ENCODE measurements at places on chromosomes 4 and X.

GRCh38 chrX:13345438-13345837 is 25.6 kb upstream of the ATXN3L start:
- no peak for DNase-seq

DNA sequence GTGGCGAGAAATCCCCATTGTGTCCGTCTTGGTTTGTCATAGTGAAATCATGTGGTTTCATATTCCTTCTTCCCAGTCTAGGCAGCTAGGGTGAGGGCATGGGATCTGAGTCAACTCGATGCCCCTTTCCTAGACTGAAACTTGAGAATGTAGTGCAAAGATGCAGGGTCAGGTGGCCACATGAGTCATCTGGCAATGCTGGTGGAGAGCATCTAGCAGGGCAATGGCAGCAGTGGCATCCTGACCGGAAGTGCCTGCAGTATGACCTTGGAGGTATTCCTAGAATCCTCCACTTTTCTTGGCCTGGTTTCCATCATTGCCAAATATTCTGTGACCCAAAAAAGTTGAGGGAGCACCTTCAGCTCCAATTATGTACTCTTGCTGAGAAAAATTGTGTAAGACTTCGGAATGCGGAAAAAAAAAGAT is 39.1 kb upstream of the TMEM184C start:
- no peak for DNase-seq

GRCh38 chr4:76801621-76802235 is 96.2 kb downstream of the SOWAHB start:
- DNase-seq = no peak

DNA sequence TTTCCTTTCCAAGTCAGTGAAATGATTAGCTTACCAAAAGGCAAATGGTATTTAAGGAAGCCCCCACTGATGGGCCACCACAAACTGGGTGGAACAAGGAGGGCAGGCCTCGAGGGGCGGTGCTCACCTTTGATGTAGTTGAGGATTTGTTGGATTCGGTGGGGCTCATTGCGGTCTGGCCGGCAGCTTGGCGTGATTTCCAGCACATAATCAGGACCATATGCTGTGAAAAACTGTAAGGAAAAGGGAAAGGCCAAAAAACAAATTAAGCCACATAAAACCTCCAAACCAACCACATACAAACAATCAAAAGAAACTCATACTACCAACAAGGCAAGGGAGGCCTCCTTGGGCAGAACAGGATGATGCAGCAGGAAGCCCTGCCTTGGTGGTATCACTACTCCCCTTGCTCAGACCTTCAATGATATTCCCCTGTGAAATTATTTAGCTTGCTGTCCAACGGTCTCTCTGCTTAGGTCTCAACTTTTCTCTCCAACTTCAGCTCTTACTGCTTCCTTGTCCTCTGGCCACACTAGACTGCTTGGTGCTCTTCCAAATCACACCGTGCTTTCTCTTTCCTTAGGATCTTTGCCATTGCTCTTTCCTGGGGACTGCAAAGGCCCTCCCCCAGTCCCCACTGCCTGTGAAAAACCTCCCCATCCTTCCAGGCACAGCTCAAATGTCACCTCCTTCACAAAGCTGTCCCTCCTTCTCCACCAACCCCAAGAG is 46.1 kb upstream of the CITED1 start:
- DNase-seq = no peak

DNA sequence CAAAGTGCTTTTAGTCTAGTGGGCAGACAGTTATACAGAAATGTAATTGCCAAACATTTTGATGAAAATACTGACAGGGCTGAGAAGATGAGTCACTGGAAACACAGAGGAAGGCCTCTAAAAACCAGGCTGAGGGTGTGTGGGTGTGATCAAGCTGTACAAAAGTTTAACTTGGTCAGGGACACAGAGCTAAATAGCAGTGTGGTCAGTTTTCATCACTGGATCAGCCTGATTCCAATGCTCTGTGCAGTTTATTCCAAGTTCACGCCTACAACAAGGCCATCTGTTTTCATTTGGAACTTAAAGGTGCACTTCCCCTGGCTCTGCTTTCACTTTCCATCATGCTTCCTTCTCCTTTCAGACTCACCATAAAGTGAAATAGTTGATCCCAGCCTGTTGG is 10.6 kb downstream of the CENPVL3 start:
- no peak for DNase-seq

GRCh38 chr4:6332669-6333050 is 63.0 kb downstream of the WFS1 start:
- no peak for DNase-seq

- DNase-seq = no peak
Measured at GRCh38 chr4:13539047-13539618, 5.2 kb downstream of the NKX3-2 start.

GRCh38 chrX:153226344-153227185 is 47.5 kb downstream of the MAGEA1 start:
- no peak for DNase-seq

GRCh38 chr4:143559757-143560147 is 46.2 kb downstream of the SMARCA5 start:
- DNase-seq = no peak

DNA sequence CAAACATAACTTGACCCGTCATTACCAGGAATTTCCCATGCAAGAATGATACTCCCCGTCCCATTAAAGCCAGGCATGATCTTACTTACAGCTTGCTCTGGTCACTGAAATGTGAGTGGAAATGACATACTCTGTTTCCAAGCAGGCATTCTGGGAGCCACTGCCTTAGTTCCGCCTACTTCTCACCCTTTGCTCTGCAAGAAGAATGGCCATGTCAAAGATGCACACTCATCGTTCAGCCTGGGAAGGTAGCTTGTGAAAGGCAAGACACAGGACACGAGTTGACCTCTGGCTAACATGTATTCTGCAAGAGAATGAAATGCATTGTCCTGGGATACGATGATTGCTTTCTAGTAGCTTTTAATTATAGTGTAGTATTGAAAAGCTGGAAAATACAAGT is 1144.4 kb downstream of the NLGN4X start:
- DNase-seq = no peak

Data from CD4-positive, alpha-beta T cell treated with Interleukin-6 at 100 ng/mL for 8 hours (primary cell).